ENCODE measurements at places on chromosomes 1 and 21.

GRCh38 chr1:164719676-164720439 lies 160.9 kb downstream of the PBX1 start:
- DNase-seq = no peak

GRCh38 chr1:90339811-90340210 lies 344.9 kb downstream of the ZNF326 start:
- no peak for DNase-seq

- no peak for DNase-seq
Measured at GRCh38 chr1:209403921-209404320, 179.6 kb upstream of the CAMK1G start.

- no peak for DNase-seq
Measured at GRCh38 chr1:1237874-1238701, 6.1 kb downstream of the B3GALT6 start.

- DNase-seq = no peak
Measured at GRCh38 chr1:234240680-234241079, 132.6 kb upstream of the COA6 start.

- DNase-seq = no peak
Measured at GRCh38 chr1:70220517-70221237, 503 bp upstream of the SRSF11 start.

DNA sequence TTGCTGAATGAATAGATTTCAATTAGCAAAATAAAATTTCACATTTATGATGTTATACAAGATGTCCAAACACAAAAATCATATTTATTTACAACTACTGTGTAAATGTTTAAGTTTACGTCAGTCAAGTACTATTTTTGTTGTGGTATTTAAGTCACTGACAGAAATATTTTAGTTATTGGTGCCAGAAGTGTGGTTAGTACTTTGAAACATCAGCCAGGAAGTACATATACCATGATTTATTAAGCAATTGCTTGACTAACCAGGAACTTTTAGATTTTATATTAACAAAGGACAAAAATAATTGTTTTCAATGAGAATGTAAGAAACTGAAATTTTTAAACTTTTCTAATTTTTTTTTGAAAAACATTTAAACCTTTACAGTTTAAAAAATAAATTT lies 2.4 kb upstream of the FCRL4 start:
- DNase-seq = no peak

GRCh38 chr1:83934550-83934949 lies 64.4 kb downstream of the TTLL7 start:
- no peak for DNase-seq

DNA sequence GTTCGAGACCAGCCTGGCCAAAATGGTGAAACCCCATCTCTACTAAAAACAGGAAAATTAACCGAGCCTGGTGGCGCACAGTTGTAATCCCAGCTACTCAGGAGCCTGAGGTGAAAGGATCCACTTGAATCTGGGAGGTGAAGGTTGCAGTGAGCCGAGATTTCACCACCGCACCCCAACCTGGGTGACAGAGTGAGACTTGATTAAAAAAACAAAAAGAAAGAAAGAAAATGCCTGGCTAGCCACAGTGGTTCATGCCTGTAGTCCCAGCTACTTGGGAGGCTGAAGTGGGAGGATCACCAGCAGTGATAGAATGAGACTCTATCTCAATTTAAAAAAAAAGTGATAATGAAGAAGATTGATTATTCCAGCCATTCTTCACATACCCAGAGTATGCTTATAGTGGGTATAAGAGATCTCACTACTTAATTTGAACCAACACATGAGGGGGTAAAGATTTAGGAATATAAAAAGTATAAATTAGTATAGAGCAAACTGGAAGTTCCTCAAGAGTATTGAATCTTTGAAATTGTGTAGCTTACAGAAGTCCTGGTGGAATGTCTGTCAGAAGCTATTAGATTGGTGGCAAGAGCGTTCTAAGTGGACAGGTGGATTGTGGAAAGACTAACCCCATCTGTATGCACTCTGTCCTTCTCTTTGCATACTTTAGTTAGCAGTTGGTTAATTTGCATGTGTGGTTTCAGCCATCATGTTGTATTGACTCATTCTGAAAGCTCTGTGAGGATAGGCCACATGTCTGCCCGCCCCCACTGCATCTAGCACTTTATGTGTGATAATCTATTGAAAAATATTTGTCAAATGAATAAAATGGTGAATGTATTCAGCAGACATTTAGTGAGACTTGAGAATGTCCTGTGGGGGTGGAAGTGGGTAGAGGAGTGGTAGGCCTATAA lies 25.0 kb downstream of the RLF start:
- peak; percentile 33 for DNase-seq

DNA sequence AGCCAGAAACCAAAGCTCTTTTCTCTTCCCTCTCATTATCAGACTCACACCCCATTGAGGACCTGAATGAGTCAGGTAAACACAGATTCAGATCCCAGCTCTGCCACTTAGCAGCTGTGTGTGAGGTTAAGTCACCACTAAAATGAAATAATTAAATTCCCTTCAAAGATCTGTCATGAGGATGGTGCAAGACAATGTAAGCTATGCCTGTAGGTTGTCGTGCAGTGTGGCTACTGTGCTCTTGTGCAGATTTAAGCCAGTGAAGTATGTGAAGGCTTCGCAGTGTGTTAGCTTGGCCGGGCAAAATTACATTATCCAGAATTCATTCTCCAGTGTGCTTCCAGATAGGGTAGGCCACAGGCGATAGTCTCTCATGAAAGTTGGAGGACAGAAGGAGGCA lies 13.6 kb downstream of the UBL4B start:
- DNase-seq = no peak

DNA sequence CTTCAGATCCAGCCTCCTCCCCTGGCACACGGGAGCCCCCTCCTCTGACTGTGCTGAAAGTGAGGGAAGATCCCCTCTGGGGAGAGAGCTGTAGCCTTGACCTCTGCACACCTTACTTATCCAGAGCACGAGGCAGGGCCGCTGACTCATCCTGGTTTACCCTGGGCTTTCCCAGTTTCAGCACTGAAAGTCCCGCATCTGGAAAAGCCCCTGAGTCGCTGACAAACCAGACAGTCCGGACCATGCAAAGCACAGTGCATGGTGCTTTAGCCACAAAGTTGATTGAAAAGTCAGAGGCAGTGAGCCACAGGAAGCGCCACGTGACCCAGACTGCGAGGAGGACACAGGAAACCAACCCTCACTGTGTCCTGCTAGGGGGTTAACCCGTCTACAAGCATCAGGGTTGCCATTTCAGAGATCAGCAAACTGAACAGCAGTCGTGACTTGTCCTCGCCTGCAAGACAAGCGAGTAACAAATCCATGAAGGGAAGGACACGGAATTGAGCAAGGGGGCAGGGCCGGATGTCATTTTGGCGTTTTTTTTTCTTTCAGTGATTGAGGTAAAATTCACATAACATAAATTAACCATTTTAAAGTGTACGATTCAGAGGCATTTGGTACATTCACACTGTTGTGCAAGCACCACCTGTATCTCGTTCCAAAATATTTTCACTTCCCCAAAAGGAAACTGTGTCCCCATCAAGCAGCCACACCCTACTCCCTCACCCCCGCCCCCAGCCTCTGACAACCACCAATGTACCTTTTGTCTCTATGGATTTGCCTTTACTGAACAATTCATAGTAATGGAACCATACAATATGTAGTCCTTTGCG lies 19.9 kb upstream of the IFNGR2 start:
- no peak for DNase-seq

DNA sequence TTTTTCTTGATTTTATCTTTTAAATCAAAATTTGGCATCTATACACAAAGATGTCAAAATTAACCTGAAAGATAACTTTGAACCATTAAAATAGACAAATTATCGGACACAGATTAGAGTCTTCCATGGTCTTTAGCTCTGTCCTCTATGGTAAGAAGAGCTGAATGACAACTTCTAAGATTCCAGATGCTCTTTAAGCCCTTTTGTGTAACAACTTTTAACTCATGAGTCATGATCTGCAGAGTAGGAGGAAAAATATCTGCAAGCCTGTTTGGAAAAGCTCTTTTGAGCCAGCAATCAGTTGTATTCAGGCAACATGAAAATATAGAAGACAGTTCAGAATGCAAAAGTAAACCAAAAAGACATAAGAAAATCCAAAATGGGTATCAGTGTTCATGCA lies 37.8 kb downstream of the TTC13 start:
- DNase-seq = peak; percentile 17

DNA sequence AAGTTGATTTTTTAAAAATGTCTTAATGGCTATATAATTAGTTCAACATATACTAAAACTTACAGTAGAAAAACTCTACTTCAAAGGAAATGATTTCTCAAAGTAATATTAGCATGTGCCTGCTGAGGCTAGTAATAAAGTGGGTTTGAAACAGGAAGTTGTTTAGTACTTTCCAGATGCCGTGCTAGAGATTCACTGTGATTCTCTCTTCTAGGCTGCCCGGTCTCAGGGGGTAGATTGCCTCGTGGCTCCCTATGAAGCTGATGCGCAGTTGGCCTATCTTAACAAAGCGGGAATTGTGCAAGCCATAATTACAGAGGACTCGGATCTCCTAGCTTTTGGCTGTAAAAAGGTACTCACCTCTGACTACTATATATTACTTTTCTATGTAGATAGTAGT lies 9.1 kb downstream of the EXO1 start:
- no peak for DNase-seq

GRCh38 chr1:27145934-27146354 lies 9.0 kb downstream of the SLC9A1 start:
- no peak for DNase-seq

DNA sequence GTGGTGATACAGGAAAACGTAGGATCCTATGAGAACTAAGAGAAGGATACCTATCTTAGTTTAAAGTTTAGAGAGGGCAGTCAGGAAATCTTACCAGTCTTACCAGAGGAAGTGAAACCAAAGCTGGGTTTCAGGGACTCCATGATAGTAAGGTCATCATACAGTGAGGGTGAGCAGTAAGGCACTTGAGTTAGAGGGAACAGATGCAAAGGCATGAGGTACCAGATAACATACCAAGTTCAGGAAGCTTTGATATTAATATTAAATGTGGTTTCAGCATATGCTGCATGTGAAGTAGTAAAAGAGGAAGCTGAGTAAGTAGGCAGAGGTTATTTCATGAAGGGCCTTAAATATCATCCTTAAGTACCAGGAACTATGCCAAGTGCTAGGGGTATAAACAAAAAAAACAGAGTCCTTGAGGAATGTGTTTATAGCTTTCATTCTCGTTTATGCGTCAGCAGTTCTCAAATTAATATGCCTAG lies 16.9 kb downstream of the ATG4C start:
- DNase-seq = no peak

DNA sequence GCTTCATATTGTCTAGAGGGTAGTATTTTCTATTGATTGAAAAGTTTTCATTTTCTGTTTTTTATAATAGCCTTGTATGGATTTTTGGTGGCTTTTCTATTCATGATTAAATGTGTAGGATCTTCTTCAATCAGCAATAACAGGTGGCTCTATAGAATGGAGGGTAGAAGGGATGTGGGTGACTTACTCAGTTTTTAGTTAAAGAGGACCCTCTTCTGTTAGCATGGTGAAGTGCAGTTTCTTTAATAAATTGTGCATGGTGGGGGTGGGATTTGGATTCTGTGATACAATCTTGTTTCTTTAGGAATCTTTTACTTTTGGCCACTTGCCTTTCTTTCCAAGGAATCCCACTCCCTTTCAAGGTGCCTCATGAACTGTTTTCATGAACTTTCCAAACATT lies 64.7 kb downstream of the SLC35A3 start:
- DNase-seq = peak; percentile 14

DNA sequence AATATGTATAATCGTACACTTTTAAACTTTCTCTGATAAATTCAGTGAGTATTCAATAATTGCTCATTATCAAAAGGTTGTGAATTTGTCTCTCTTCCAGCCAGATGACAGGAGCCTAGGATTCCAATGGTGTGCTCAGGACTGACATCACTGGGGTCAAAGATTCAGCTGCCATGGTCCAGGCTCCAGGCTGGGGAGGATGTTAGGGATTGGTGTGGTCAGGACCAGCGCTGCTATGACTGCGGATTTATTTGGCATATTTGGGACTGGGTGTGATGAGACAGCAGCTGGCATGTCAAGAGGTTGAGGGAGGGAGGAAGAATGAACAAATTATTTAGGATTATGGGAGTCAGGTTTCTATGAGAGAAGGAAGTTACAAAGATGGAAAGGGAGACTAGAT lies 48.2 kb upstream of the ABCA4 start:
- DNase-seq = no peak

DNA sequence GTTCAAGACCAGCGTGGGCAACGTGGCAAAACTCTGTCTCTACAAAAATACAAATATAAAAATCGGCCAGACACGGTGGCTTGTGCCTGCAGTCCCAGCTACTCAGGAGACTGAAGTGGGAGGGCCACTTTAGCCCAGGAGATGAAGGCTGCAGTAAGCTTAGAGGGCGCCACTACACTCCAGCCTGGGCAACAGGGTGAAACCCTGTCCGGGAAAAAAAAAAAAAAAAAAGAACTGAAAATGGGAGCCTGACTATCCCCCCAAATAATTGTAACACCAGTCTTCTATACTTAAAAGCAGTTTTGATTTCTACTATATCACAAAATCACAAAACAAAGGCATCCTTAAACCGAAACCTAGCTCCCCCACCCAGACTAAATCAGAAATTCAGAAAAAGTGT lies 60.3 kb downstream of the CDC42BPA start:
- no peak for DNase-seq

DNA sequence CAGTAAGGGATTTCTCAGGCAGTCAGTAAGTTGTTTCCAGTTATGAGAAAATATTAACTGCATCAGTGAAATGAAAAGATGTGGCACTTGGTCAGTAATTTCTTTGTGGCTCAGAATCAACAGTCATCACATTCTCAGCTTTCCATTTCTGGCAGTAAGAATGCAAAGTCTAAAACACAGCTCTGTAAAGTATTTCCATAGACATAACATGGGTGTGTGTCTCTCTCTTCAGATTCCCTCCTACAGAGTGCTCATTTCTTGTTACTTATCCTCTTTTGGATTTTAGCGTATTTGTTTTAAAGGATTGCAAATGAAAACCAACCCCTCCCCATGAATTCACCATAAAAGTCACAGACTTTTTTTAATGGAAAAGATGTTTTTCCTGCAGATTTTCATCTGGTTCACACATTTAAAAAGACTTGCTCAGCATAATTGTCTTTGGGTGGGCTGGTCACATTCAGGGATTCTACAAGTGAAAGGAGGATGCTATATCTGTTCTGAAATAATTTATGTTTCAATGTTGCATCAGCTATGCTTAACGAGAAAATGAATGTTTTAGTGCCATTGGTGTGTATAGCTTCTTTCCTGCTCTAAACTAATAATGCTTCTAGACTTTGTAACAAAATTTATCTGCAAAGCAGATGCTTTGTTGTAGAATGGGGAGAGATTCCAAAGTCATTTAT lies 34.6 kb upstream of the CD55 start:
- no peak for DNase-seq

- no peak for DNase-seq
Measured at GRCh38 chr1:43549921-43550597, 19.4 kb downstream of the PTPRF start.

- DNase-seq = no peak
Measured at GRCh38 chr21:43719748-43720538, 1.0 kb downstream of the PDXK start.

GRCh38 chr1:150149271-150150132 lies at the start of gene PLEKHO1:
PLEKHO1 (plus strand) TSS chr1:150149916; CDS start chr1:150150258, 342 bp downstream.
- DNase-seq = no peak

DNA sequence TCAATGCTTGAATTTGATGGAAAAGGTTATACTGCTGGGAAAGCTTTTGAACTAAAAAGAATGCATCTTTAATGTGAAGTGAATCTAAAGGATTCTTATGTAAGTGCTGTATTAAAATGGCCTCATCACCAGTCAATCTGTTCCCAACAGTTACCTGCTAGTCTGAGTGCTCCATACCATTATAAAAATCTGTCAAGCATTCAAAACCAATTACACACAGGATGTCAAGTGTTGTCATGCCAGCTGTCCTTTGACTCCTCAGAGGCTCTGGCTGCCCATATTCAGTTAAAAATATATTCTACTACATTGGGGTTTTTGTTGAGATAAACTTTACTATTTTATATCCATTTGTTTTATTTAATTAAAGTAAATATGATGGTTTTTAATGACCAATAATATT lies 1587.7 kb downstream of the AMY1C start:
- DNase-seq = no peak
